ENCODE measurements at places on chromosomes 2 and 18.

DNA sequence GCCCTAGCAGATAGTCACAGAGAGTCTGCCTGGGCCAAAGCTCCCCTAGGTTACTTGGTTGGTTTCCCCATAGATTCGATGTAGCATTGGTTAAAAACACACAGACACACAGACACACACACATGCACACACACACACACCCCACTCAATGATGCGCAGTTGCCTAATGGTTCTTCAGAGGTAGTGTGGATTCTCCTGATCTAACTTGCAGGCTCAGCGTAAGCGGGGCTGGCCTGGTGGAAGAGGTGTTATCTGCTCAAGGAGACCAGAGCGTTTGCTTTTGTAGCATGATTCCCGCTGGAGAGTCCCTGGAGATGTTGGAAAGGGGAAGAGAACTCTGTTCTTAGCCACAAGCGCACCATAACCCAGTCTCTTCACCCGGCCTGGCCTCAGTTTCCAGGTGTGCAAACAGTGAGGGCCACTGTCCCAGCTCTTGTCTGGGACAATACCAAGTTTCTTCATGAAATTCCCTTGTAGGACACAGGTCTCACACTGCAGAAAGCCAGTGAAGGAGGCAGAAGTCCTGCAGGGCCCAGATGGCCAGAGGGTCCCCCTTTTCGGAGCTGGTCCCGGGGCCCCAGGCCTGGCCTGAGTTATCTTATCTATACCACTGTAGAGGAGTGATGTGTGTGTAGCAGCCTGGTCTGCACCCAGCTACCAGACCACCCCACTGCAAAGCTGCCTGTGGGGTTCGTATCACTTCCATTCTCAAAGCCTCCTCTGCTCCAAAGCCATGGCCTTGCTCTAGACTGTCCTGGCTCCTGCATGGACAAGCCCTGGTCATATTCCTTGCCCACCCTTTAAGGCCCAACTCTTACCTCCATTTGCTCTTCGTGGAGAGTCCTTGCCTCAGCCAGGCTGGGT lies 3.7 kb downstream of the ACKR3 start:
- no peak for DNase-seq

DNA sequence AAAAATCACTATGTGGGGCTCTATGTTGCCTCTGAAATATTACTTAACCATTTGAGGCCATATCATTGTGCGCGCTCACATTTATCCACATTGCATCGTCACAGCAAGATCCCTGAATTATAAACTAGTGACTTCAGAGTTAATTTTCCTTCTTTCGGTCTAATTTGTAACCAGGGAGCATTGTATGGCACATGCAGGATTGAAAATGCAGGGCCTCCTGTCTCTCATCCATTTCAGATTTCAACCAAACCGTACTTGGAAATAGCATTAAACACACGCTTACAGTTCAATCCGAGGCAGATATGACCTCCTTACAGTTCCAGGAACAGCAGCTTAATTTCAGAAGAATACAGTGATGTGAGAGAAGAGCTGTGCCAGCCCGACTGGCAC lies 532 bp downstream of the MYOM1 start:
- no peak for DNase-seq

GRCh38 chr18:55152801-55153200 lies 193.5 kb upstream of the CCDC68 start:
- DNase-seq = no peak

GRCh38 chr18:57768537-57769326 lies 34.4 kb downstream of the ATP8B1 start:
- DNase-seq = no peak

DNA sequence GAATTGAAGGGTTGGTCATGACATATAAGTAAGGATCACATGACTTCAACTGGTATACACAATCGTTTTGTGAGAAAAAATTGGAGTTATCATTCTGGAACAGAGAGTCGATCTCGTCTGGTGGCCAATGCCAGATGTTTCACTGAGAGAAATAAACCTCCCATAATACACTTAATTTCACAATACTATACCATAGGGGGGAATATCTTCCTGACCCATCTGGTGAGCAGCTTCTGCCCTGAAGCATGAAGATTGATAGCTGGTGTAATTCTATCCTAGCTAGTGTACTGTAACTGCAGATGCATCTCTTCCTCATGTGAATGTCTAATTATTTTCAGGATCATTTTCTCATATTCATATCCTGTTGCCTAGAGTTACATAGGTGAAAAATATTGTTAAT lies 15.7 kb upstream of the CDH7 start:
- no peak for DNase-seq

GRCh38 chr18:22032392-22032961 lies 136.9 kb upstream of the GATA6 start:
- no peak for DNase-seq

GRCh38 chr18:50578030-50578429 lies 18.1 kb downstream of the MAPK4 start:
- DNase-seq = no peak

- no peak for DNase-seq
These were observed 389.5 kb downstream of the CLIP4 start for GRCh38 chr2:29504746-29505145.

GRCh38 chr18:25089470-25089869 lies 262.5 kb downstream of the ZNF521 start:
- no peak for DNase-seq

DNA sequence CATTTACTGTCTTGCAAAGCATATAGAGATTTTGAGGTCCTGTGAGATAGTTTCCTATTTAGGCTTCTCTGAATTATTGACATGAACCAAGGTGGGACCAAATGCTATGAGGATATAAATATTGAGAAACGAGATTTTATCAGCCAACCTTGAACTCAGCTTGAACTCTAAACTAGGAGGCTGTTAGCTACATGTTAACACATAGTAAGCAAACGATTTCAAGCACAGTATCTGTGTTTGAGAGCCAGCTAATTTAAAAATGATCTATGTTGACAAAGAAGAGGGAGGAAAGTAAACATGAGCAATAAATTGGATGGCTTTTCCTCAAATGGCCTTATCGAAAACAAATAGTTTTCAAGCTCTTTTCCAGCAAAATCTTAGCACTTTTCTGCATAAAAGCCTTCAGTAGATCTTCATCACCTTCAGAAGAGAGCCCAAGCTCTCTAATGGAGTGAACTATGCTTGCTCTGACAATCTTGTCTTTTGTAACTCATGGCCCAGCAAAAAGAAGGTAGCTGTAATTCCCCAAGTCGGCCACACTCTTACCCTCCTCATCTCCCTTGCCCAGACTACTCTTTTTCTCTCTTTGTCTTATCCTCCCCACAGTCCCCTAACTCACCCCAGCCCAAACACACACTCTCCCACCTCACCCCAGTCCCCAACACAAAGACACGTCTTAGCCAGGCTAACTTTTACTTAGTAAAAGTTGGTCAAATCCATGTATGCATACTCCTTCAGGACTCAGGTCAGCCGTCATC lies 14.7 kb downstream of the CD28 start:
- DNase-seq = no peak

DNA sequence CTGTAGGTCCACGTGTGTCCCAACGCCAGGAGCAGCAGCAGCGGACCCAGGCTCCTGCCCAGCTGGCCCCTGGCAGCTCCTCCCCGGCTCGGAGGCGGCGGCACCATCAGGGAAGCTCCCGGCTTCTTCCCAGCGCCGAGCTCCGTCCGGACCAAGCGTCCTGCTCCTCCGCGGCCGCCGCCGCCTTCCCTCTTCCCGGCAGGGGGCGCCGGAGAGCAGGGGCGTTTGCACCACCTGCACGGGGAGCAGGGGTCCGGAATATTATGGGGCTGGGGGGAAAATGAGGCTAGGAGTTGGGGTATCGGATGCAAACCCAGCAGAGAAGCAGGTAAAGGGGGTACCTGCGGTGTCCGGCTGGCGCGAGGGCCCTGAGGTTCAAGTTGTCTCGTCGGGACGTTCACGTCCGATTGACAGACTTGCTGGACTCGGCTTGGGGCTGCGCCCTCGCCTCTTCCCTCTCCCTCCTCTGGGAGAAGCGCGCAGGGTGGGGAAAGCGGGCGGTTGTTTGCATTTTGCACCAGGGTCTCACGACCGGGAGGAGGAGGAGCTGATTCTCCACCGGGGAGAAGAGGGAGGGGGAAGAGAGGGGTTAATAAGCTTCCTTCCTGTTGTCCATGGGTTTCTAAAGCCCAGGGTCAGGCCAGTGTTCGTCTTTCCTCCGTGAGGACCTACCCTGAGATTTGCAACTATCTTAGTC lies at the start of gene CCBE1:
Gene CCBE1, minus strand, starts transcription at position 188 of the 697 bp plus-strand sequence.
- peak; percentile 14 for DNase-seq
